ENCODE measurements at places on chromosomes 16 and 17. TPM values are rescaled to one million over a fixed set of nuclear protein-coding genes. Genes with fewer than 3 reads are reported as not detected.

DNA sequence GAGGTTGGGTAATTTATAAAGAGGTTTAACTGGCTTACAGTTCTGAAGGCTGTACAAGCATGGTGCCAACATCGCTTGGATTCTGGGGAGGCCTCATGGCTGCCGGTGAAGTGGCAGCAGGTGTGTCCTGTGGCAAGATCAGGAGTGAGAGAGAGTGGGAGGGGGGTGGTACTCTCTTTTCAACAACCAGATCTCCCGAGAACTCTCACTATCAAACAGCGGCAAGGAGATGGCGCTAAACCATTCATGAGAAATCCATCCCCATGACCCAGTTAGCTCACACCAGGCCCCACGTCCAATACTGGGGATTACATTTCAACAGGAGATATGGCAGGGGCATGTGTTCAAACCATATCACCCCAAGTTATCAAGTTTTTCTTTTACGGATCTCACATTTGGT lies 44.0 kb upstream of the CBX4 start:
- no peak for DNase-seq

DNA sequence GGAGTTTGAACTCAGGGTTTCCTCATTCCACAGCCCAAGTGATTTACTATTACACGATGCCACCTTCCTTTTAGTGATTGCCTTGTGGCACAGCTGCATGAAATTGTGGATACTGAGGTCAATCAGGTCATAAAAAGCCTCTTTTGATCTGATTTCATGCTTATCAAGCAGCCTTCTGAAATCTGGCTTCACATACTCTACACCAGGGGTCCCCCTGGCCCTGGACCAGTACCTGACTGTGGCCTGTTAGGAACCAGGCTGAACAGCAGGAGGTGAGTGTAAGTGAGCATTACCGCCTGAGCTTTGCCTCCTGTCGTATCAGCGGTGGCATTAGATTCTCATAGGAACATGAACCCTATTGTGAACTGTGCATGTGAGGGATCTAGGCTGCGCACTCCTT lies 13.8 kb downstream of the SLFN5 start:
- no peak for DNase-seq

- DNase-seq: no peak
Observed at GRCh38 chr16:70752426-70752825, 48.5 kb downstream of the VAC14 start.

- DNase-seq: no peak
Observed at GRCh38 chr17:36921095-36921851, 16.0 kb upstream of the LHX1 start.

DNA sequence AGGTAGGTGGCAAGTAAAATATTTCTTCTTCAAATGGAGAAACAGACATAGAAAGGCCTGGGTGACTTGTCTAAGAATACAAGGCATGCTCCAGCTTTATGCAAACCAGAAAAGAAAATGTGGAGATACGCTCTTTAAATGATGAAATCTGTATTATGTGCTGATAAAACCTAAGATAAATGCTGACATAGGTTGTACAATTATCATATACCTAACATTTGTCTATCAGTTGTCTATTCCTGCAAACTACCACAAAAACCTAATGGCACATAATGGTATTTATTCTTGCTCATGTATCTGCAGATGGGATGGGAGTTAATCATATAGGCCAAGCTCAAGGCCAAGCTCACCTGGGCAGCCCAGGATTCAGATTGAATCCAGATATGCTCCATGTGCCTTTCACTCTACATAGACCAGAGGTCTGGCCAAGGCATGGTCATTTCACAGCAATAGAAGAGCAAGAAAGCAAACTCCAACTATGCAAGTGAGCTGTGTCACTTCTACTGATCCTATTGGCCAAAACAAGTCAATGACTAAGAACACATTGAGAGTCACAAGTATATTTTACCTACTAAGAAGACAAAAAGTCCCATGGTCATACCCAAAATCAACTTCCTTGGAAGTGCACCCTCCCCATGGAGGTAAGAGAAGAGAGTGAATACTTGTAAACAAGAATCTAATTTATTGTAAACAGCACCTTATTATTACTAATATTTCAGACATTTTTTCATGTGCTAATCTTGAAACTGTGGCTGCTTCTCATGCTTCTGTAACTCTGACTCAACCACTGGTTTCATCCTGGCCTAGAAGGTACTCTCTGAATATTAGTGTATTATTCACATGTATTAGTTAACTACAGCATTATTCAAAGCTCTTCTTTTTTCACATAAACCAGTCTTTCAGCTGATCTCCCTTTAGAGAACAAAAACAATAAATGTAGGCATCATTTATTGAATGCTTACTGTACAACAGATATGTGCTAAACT lies 270.7 kb upstream of the SOX9 start:
- no peak for DNase-seq

DNA sequence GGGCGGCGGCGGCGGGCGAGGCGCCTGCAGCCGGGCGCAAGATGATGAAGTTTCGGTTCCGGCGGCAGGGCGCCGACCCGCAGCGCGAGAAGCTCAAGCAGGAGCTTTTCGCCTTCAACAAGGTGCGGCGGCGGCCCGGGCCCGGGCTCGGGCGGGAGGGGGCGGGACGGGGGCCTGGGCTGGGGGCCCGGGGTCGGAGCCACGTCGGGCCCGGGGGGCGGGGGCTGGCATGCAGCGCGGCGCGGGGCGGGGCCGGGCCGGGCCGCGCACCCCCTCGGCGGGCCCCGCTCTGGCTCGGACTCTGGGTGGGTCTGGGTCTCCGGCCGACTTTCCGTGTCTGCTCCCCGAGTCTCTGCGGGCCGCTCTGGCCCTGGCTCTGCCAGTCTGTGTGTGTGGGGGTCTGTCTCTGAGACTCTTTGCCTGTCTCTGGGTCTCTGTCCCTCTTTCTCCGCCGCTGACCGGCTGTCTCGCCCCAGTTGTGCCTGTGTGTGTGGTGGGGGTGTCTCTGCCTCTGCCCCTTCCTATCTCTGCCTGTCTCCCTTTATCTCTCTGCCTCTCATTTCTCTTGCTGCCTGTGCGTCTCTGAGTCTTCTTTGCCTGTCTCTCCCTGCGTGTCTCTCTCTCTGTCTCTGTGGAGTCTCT lies 328 bp downstream of the LLGL1 start:
- no peak for DNase-seq

DNA sequence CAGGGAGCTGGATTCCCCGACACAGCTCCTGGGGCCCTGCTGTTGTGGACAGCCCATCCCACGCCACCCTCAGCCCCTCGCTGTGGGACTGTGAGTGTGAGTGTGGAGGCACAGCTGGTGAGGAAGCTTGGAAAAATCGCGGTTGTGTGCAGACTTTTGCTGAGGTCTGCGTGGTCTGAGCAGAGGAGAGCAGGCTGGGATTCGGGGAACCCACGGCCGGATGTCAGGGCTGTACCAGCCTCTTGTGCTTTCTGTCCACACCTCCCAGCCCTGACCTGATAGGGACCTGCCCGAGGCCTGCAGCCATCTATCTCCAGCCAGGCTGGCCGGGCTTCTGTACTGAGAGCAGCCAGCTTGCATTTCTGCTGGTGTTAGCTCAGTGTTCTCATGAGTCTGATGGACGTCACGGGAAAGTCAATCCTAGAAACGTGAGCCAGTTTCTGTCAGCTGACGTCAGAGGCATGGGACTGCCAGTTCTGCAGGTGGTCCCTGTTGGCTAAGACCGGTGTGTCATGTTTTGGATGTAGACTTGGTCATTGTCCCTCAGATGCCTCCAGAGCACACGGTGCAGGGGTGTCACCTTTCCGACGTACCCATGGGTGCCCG lies 72.8 kb upstream of the ZNF750 start:
- DNase-seq: no peak

GRCh38 chr17:44971776-44972483 lies 3.8 kb upstream of the C1QL1 start:
- DNase-seq: no peak

DNA sequence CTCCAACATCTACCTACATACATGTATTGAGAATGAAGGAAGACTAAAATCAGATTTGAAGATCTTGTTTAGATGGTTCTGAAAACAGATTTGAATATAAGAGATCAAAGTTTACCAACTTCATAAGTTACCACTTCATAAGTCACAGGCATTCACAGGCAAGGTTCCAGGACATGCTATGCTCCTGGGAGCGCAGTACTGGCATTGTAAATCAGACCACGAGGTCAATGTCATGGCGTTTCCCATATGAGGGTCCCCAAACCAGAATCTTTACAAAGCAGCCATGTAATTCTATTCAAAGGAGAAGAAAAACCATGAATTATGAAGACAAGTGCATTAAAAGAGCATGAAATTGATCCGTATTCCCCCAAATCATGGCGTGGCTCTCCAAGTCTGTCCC lies 3.0 kb downstream of the CDH11 start:
- no peak for DNase-seq

DNA sequence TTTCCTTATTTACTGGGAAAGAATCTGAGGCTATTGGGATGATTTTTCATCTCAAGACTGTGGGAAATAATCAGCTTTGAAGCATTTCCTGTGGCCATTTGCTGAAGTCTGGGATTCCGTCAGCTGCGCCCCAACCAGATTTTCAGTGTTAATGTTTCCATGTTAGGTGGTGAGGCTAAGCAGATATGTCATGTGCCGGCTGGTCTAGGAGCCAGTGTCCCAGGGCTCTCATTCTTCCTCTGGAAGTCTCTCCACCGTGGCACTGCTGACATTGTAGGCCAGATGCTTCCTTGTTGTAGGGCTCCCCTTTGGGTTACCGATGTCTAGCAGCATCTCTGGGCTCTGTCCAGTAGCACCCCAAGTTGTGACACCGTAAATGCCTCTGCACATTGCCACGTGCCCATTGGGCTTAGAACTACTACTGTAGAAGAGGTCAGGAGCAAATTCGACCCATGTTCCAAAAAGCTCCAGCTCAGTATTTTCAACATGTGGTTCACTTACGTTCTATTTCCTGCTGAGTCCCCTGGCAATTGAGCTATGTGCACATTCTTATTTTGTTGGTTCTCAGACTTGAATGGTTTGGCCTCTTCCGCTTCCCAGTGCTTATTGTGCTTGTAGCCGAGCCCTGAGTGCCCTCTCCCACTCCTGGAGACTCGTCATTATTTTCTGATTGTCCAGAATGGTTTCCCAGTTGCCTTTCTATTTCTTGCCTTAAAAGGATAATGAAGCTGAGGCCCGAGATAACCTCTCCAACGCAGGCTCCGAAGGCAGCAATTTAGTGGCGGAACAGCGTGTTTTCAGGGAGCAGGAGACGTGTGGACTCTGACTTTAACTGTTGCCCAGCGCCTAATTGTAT lies 82.2 kb downstream of the SPECC1 start:
- no peak for DNase-seq

- DNase-seq: no peak
Observed at GRCh38 chr16:88809068-88809675, 2.6 kb downstream of the APRT start.

DNA sequence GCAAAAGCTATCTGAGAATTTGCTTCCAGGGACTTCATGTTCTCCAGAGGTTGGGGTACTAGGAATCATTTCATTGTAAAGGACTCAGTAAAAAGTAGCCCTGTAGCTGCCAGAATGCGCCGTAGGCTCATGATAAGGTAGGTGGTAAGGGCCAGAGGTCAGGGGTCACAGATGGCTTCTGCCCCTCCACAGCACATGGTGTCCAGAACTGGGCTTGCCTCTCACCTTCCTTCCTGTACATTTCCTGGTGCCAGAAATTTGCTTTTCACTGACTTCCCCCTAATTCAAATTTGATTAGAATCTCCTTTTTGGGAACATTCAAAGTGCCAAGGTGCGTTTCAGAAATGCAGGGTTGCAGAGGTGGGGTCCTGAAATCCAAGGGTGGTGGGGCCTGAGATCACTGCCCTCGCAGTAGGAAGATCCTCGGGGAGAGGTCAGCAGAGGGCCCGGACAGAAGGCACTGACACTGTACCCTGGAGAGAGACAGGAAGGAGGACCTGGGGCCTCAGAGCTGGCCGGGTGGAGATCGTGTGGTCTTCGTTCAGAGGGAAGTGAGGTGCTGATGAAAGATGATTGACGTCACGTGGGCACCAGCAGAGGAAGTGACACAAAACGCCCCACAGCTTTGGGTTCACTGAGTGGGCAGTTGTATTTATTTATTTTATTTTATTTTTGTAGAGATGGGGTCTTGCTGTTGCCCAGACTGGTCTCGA lies 25.5 kb upstream of the METRNL start:
- DNase-seq: peak; percentile 86

DNA sequence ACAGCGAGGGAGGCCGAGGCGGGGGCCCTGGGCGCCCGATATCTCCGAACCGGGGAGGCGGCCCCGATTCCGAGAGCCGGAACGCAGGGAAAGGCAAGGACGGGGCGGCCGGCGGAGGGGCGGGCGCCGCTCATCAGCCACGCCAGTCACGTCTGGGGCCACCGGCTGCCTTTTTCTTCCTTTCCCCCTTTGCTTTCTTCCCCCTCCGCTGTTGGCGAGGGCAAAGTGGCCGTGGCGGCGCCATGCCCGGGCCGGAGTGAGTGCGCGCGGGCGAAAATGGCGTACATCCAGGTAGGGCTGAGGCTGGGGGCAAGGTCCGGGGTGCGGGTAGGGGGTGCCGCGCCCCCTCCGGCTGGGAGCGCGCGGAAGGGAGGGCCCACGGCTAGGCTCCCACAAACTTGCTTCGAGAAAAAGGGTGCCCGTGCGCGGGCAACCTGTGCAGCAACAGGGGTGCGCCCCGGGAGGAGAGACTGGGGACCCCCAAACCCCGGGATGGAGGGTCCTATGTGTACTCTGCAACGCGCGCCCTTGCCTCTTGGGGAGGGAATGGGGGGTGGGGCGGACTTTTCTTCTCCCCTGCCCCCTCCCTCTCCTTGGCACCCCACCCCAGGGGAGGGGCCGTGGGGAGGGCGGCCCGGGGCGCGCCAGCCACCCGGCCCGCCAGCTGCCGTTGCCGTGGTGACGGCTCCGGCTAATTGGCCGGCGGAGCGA lies 486 bp downstream of the SYT17 start:
- no peak for DNase-seq

DNA sequence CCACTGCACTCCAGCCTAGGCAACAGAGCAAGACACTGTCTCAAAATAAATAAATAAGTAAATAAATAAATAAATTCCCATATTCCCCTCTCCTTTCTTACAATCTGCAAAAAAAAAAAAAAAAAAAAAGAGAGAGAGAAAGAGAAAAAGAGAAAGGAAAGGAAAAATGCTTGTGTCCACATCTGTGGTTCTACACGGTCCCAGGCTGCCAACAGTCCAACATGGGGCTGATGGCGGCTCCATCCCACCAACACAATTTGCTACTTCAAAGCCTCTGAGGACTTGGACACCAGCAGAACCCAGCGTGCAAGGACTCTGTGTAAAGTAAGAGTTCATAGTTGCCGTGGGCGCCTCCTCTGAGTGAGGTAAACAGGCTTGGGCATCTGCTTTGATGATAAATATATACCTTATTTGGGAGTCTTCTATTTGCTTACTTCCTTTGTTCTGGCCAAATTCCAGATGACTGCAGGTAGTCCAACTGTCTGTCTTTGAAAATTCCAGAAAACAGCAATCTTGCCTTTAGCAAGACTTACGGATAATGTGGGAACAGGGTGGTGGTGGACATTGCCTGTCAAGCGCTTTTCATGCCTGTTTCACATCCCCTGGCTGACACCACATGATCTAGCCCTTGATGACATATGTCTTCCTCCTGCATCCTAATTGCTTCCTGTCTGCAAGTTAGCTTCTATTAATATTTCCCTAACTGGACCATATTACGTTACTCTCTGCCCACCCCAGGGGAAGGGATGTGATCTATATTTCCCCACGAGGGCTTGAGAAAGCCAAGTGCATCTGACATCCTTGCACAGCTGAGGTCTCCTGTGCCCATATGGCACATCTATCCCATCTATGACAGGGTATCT lies 10.1 kb downstream of the LITAF start:
- no peak for DNase-seq

MRPL38 gene
- total RNA-seq: 76.3 TPM

PDPR gene
- 22.5 TPM for total RNA-seq

ASB16 gene
- 8.9 TPM for total RNA-seq

All from cardiac septum (tissue), 1 donor.